Endothelial cell (in vitro differentiated cells): ENCODE measurements at places on chromosomes 5 and 9.

DNA sequence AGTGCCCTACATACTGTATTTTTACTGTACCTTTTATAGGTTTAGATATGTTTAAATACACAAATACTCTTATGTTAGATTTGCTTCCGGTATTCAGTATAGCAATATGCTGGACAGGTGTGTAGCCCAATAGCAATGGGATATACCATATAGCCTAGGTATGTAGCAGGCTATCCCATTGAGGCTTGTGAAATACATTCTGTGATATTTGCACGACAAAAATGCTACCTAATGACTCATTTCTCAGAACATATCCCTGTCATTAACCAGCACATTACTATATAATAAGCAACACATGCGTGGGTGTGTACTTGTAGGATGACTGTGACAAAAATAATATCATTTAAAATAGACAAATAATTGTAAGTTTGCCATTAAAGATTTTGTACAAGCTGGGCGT is 208.8 kb downstream of the MRPS30 start:
- DNase-seq = no peak
- no peaks in the 10 kb centered on the region for H3K36me3 ChIP-seq
- H3K27ac ChIP-seq = no peak overlapping the region
- H3K27me3 ChIP-seq = peaks cover 2% of the 10 kb centered on the region

DNA sequence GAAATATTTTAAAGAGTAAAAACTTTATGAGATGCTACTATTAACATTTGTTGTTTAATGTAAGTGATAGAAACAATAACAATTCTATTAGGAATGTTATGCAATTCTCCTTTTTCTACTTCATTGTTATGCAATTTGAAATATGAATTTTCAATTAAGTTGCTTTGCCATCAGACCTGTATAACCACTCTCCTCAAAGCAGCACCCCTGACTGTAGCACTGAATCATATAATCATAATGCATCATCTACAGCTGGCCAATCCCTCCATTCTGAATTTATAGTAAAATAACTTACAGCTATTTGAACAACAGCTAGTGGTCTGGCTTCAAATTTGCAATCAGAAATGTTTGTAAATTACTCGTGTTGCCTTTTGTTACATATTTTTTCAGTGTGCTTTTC is 29.2 kb downstream of the FBXO4 start:
- H3K27ac ChIP-seq = no peak overlapping the region
- no peak for DNase-seq
- H3K27me3 ChIP-seq = no peaks in the 10 kb centered on the region
- no peak overlapping the region for H3K4me3 ChIP-seq
- H3K36me3 ChIP-seq = no peaks in the 10 kb centered on the region

- no peak for DNase-seq
- no peak overlapping the region for H3K4me3 ChIP-seq
- H3K27me3 ChIP-seq = no peaks in the 10 kb centered on the region
- no peaks in the 10 kb centered on the region for H3K4me1 ChIP-seq
- H3K27ac ChIP-seq = no peak overlapping the region
- H3K36me3 ChIP-seq = no peaks in the 10 kb centered on the region
These were observed 522.7 kb downstream of the HTR1A start for GRCh38 chr5:63439537-63439936.

- no peak overlapping the region for H3K4me3 ChIP-seq
- peak overlapping the region; percentile 6 for H3K27ac ChIP-seq
- peaks cover 17% of the 10 kb centered on the region for H3K4me1 ChIP-seq
- no peaks in the 10 kb centered on the region for H3K36me3 ChIP-seq
- DNase-seq = no peak
- peaks cover 1% of the 10 kb centered on the region for H3K27me3 ChIP-seq
These were observed 47.8 kb upstream of the NR5A1 start for GRCh38 chr9:124555043-124555442.

GRCh38 chr9:76642701-76643209 is 121.5 kb upstream of the PCA3 start:
- DNase-seq = no peak
- no peaks in the 10 kb centered on the region for H3K4me1 ChIP-seq
- no peak overlapping the region for H3K4me3 ChIP-seq
- H3K36me3 ChIP-seq = no peaks in the 10 kb centered on the region
- H3K27me3 ChIP-seq = peaks cover 2% of the 10 kb centered on the region
- H3K27ac ChIP-seq = no peak overlapping the region

DNA sequence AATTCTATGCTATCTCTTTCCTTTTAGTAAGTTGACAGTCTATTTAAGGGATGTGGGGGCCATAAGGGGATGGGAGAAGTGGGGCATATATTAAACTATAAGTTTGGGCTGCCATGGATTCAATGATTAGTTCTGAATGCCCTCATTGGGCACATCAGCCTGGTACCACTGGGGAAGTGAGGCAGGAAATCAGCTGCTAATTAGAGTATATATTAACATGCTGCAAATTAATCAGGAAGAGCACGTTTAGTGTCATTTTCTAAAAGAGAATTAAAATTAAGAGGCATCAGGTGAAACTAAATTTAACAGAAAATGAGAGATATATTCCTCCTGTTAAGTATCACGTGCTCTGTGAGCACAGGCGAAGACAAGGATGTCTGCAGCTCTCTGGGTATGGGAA is 123.0 kb upstream of the GNA14 start:
- peaks cover 50% of the 10 kb centered on the region for H3K4me1 ChIP-seq
- DNase-seq = no peak
- H3K27me3 ChIP-seq = peaks cover 8% of the 10 kb centered on the region
- no peak overlapping the region for H3K27ac ChIP-seq
- H3K36me3 ChIP-seq = peaks cover 2% of the 10 kb centered on the region

- peaks cover 1% of the 10 kb centered on the region for H3K27me3 ChIP-seq
- H3K4me1 ChIP-seq = peaks cover 19% of the 10 kb centered on the region
- DNase-seq = no peak
- H3K27ac ChIP-seq = no peak overlapping the region
- no peak overlapping the region for H3K4me3 ChIP-seq
These were observed 80.0 kb upstream of the TNC start for GRCh38 chr9:115198001-115198400.

- DNase-seq = no peak
- H3K4me1 ChIP-seq = no peaks in the 10 kb centered on the region
- H3K36me3 ChIP-seq = no peaks in the 10 kb centered on the region
- no peak overlapping the region for H3K27ac ChIP-seq
These were observed 5.3 kb downstream of the SLC24A2 start for GRCh38 chr9:19783500-19783899.

DNA sequence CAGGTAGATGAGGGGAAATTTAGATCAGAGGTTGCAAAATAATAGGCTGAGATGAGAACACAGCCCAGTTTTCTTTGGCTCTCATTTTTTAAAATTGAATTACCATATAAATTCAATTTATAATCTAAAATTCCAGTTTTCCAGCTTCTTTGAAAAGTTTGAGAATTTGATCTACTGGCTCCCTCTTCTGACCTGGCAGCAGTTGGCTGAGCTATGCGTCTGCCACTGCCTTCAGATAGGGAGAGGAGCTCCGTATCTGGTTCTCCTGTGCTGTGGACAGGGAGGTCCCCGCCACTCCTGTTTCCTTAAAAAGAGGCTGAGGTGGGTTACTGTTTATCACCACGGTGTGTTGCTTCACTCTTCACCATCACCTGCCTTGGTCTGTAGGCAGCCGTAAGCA is 103.7 kb downstream of the ARHGAP26 start:
- no peak for DNase-seq
- H3K4me3 ChIP-seq = no peak overlapping the region
- H3K36me3 ChIP-seq = peaks cover 11% of the 10 kb centered on the region
- peaks cover 14% of the 10 kb centered on the region for H3K27me3 ChIP-seq

DNA sequence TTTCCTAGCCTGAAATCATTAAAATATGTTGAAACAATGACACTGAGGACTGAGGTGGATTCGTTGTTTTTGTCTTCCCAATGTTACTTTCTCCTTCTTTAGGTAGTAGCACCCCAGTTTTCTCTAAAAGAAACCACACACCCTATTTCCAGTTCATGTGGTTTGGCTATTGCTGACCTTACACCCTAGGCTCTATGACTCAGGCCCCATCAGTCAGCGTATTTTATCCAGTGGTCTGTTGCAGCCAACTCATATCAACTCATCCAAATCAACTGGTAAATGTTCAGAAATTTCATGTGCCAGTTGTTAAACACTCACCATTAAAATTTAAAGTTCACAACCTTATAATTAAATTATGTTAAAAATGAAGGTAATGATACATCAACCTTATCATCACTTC is 44.6 kb upstream of the NFIB start:
- H3K27me3 ChIP-seq = peaks cover 2% of the 10 kb centered on the region
- H3K4me1 ChIP-seq = peaks cover 12% of the 10 kb centered on the region
- DNase-seq = no peak
- H3K4me3 ChIP-seq = no peak overlapping the region

DNA sequence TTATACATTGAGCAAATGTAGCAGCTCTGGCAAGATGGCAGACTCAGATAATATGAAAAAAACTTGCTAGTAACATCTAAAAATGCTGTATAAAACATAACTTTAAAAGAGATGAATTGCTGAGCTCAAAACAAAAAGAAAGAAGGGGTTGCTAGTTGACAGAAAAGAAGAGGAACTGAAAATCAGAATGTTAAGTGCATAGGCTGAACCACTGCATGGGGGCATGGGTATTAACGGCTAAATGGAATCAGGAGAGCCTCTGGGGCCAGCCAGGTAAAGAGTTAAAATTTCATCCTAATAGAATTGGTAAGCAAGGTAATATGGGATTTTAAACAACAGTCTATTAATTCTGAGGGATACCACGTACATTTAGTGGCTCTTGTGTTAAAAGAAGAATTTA is 146.8 kb downstream of the SMC2 start:
- no peak for DNase-seq
- H3K36me3 ChIP-seq = no peaks in the 10 kb centered on the region
- H3K4me3 ChIP-seq = no peak overlapping the region
- no peak overlapping the region for H3K27ac ChIP-seq
- no peaks in the 10 kb centered on the region for H3K27me3 ChIP-seq

- H3K27ac ChIP-seq = no peak overlapping the region
- H3K27me3 ChIP-seq = peaks cover 3% of the 10 kb centered on the region
- peaks cover 35% of the 10 kb centered on the region for H3K4me1 ChIP-seq
- no peak overlapping the region for H3K4me3 ChIP-seq
- peaks cover 9% of the 10 kb centered on the region for H3K36me3 ChIP-seq
These were observed 40.6 kb downstream of the FAM219A start for GRCh38 chr9:34417734-34418133.

DNA sequence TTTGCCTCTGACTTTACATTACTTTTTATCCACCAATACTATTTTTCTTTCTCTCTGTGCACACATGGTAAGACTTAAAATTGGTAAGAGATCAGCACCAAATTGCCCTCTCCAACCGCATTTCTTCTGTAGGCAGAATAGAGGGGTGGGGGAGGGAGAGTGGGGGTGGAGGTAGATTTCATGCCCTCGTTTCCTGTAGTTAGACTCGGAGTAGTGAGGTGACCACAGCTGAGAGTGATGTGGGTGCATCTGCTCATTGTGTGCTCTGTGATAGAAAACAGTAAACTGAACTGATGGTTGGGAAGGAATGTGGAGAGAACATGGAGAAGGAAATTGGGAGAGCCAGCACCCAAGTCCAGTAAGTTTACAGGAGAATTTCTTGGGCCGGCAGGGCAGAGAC is 498.3 kb downstream of the IRX1 start:
- no peak overlapping the region for H3K27ac ChIP-seq
- no peak overlapping the region for H3K4me3 ChIP-seq
- H3K4me1 ChIP-seq = no peaks in the 10 kb centered on the region
- no peaks in the 10 kb centered on the region for H3K36me3 ChIP-seq
- DNase-seq = no peak

GRCh38 chr9:137123468-137123837 is 8.9 kb upstream of the DPP7 start:
- no peak overlapping the region for H3K4me3 ChIP-seq
- no peaks in the 10 kb centered on the region for H3K36me3 ChIP-seq
- no peak overlapping the region for H3K27ac ChIP-seq

DNA sequence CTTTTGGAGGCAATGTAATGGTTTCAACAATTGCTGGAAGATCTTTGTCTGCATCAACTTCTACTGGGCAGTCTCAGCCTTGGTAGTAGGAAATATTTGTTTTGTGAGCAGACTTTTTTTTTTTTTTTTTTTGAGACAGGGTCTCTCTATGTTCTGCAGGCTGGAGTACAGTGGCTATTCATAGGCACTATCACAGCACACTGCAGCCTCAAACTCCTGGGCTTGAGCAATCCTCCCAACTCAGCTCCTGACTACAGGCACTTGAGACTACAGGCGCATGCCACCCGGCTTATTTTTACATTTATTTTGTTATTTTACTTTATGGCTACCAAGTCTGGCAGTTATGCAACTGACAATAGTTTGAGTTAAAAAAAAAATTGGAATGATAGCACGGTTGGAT is 187.3 kb downstream of the SNX18 start:
- no peak for DNase-seq
- H3K27me3 ChIP-seq = no peaks in the 10 kb centered on the region
- H3K36me3 ChIP-seq = no peaks in the 10 kb centered on the region
- no peak overlapping the region for H3K4me3 ChIP-seq
- H3K27ac ChIP-seq = no peak overlapping the region
- peaks cover 51% of the 10 kb centered on the region for H3K4me1 ChIP-seq

DNA sequence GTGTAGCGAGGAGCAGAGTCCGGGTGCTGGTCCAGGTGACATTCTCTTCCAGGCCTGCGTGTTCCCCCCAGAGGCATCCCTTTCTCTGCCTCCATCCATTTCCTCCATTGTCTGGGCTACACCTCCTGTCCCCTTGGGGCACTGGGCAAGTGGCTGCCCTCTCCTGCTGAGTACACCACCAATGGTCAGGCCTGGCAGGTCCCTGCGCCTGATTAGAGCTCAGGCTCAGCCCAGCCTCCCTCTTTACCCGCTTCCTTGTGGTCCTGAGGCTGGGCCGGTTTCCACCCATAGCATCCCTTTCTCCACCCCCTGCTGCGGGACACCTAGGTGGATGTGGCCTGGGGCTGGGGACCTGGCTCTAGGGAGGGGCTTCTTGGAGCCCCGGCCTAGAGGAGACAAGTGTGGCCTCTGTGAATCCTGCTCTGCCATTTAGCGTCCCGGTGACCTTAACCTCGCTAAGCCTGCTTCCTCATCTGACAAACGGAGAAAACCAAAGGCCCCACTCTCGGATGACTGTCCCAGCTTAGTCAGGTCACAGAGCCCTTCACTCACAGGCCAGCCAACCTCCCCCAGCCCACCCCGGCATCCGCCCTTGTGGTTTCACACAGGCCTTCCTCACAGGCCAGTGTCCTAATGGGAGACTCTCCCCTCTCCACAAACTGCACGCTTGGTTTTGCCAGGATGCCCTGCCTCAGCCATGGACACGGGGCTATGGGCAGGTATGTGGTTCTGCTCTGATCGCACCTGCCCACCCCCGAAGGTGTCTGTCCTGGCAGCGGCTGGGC is 12.9 kb downstream of the DOLPP1 start:
- peaks cover 9% of the 10 kb centered on the region for H3K36me3 ChIP-seq
- peaks cover 4% of the 10 kb centered on the region for H3K27me3 ChIP-seq
- H3K27ac ChIP-seq = no peak overlapping the region

GRCh38 chr5:61085885-61086284 is 76.4 kb downstream of the SMIM15 start:
- no peaks in the 10 kb centered on the region for H3K36me3 ChIP-seq
- no peak for DNase-seq
- no peak overlapping the region for H3K27ac ChIP-seq
- no peaks in the 10 kb centered on the region for H3K27me3 ChIP-seq
- H3K4me1 ChIP-seq = no peaks in the 10 kb centered on the region

GRCh38 chr9:128298535-128299482 is 22.7 kb downstream of the SWI5 start:
- H3K4me3 ChIP-seq = no peak overlapping the region
- no peak overlapping the region for H3K27ac ChIP-seq
- H3K36me3 ChIP-seq = no peaks in the 10 kb centered on the region
- H3K4me1 ChIP-seq = no peaks in the 10 kb centered on the region
